Activated CD4-positive, CD25-positive, alpha-beta regulatory T cell treated with anti-CD3 and anti-CD28 coated beads, Interleukin-2, amount 50 U/mL, for 72 hours (primary cell): ENCODE measurements at places on chromosomes 5 and 9.

DNA sequence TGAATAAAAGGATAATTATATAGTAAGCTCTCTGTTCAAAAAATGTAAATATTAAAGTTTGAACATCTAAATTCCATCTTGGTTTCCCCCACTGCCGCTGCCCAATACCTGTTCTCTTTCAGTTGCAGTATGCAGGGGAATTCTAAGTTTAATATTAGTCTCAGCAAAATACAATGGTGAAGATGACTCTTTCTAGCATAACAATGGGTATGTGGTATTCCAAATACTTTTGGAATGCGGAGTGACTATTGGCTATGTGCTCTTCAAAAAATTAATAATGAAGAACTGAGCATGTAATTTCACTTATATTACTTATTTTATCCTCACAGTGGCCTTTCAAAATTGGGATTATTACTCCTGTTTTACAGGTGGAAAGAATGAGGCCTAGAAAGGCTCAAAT, 3.4 kb downstream of the CDKN2B-AS1 start:
- DNase-seq = no peak

DNA sequence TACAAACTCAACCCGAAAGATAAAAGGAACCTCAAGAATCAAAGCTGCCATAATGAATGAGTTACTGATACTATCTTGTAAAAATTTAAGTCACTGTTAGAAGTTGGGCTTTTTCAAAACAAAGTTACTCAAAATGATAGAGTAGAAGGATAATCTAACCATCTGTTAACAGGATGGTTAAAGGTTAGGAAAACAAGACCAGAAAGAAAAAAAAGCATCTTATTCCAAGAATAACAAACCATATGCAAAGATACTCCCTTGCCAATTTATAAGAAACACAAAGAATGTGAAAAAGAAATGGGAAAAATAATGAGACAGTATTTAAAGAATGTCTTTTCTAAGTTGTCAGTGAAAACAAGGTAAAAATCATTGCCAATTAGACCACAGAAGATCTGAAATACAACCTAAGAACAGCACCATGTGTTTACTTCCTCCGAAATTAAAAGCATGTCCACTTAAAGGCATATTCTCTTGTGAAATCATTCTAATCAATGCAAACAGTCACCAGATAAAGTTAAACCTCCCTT, 51.2 kb downstream of the STRBP start:
- no peak for DNase-seq

DNA sequence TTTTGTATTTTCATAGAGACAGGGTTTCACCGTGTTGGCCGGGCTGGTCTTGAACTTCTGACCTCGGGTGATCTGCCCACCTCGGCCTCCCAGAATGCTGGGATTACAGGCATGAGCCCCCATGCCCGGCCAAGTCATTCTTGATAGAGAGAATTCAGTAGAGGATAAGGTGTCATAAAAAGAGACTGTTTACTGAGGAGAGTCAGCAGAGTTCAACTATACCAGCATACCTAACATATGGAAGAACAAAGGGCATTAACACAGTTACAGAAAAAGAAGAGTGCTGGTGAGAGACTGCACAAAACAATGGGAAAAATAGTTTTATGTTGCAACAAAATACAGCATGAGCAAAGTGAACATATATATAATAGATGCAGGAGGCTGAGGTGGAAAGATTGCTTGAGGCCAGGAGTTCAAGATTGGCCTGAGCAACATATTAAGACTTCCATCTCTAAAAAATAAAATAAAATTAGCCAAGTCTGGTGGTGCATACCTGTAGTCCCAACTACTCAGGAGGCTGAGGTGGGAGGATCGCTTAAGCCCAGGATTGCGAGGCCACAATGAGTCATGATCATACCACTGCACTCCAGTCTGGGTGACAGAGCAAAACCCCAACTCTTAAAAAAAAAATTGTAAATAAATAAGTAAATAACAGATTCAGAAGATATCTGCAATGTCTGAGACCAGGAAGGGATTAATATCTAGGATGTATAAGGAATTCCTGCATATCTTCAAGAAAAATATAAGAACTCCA, 19.5 kb downstream of the B4GALT1 start:
- DNase-seq = no peak

- no peak for DNase-seq
Measured at GRCh38 chr9:31605164-31605563, 779.3 kb upstream of the ACO1 start.

DNA sequence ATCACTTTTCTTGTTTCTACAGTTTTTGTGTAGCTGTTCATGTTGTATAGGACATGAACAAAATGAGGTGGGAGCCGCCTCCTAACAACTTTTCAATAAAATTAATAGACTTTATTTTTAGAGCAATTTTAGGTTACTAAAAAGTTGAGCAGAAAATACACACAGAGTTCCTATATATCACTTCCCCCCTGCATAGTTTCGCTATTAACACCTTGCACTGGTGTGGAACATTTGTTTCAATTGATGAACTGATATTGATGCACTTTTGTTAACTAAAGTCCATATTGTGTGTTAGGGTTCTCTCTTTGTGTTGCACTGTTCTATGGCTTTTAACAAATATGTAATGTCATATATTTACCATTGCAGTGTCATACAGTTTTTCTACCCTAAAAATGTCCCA, 47.8 kb upstream of the KCNN2 start:
- no peak for DNase-seq

DNA sequence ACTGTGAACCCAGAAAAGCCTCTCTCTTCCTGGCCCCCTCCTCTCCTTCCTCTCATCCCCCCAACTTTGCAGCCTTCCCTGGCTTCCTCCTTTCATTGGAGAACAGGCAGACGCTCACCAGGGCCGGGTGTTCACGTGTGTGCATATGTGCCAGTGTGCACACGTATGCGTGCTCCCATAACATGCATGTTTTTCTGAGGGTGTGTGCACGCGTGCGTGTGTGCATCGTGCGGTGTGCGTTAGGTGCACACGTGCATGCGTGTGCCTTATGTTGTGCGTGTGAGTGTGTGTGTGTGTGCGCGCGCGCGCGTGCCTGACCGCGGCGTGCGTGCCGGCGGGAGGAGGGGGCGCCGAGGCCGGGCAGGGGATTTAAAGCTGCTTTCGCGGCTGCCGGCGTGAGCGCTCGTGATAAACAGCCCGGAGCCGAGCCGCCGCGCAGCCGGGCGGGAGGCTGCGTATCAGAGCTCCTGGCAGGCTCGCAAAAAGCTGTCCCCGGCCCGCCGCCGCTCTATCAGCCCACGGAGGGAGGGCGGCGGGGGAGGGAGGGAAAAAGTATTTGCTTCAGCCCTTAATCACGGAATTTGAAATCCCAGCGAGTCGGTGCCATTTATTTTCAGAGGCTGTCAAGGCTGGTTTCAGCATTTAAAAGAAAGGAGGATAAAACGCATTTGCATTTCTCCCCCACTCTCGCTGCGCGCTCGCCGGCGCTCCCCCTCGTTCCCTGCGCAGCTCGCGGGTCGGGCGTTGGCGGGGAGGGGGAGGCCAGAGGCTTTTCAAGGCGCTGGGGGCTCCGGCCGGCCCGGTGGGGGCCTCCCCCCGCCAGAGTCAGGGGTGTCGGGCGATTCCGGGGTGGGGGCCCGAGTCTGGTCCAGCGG, 183.9 kb downstream of the C9orf50 start:
- no peak for DNase-seq

DNA sequence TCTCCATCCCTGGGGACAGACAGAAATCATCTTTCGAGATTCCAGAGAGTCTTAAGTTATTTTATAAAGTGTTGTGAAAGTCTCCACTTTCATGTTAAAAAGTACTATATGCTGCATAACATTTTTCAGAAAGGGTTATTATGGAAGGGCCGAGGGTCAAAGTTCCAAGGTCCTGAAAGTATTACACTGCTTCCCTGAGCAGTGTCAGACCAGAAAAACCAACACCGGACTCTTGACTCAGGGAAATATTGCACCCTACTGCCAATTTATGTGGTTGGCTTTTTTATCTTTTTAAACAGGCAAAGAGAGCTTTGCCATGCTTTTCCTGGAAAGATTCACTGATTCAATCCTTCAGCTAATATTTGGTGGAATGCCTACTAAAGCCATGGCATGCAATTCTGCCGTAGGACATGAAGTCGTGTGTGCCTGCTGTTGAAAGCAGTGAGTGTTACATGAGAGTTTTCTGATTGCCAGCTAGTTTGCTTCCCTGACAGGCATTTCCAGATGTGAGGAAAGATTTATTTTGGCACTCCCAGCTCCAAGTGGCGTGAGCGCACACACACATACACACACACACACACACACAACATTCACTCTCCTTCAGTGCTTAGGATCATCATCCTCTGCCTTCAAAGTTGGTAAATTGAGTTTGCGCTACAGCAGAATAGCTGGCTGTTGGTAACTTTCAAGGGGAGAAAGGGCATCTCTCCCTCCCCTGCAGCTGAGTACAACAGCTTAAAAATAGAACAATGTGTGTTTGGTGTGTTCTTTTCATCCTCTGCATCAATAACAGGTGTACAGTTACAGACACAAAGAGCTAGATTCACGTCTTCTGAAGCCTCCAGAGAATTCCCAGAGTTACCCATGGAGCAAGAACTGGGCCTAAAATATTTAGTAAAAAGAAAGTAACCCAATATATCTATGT, 45.6 kb downstream of the SLC1A3 start:
- no peak for DNase-seq

- DNase-seq = no peak
Measured at GRCh38 chr5:126139773-126140172, 283.4 kb upstream of the GRAMD2B start.

DNA sequence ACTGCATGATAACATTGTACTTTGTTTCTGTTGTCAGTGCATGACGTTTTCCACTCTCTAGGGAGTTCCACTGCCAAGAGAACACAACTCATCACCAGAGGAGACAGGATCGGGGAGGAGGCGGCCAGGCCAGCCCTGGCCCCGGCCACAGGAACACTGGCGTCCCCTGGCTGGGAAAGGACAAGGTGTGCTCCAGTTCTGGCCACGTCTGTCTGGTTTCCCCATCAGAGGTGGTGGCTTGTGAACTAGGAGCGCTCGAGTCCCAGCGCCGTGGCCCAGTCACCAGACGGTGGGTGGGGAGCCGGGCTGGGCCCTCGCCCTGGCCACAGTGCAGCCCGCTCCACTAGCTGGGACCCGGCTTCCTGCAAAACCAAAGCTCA, 211.9 kb upstream of the IRX4 start:
- no peak for DNase-seq

GRCh38 chr5:76525956-76526355, 97.2 kb downstream of the F2RL2 start:
- no peak for DNase-seq

DNA sequence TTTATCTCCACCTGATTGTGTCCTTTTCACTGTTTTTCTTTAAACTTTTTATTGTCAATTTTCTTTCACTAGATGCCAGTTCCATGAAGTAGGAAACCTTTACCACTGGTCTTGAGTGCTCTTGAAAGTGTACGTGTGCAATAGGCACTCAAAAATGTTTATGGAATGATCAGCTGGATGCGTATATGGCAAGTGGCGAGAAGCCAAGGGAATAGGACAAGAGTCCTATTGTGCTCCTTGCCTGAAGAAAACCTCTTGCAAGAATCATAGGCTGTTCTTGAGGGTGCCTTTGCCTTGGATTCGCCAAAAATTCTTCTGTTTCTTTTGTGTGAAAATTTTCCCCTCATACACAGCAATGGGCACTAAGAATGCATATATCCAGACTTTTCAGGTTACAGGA, 97.7 kb downstream of the GHR start:
- DNase-seq = no peak
